Choroid plexus epithelial cell (primary cell): ENCODE measurements at places on chromosomes 13 and 19.

- DNase-seq = no peak
Measured at GRCh38 chr13:39052944-39053343, 14.7 kb downstream of the NHLRC3 start.

- DNase-seq = no peak
Measured at GRCh38 chr19:46356149-46357055, 9.5 kb downstream of the PPP5C start.

DNA sequence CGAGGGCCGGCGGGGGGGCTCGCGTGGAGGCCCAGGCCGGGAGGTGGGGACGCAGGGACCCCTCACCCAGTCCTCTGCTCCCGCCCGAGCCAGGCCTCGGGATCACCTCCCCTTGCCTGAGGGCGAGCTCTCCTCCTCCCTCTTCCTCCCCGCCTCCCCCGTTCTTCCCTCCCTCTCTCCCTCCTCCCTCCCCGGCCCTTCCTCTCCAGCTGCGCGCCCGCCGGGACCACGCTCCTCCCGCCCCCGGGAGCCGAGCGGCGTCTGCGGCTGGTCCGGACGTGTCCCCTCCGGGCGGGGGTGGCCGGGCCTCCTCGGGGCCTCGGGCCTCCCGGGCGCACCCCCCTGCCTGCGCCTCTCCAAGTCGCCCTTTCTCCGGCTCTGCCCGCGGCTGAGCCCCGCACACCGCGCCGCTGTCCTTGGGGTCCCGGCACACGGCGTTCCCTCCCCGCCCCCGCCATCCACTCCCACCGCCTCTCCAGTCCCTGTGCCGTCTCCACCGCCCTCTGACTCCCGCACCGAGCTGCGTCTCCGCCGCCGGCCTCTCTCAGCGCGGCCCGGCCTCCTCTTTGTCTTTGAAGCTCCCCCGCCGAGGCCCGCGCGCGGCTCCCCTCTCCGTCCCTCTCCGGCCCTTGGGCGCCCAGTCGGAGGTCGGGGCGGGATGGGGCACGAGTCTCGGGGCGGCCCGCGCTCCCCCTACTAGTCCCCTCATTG lies 5.7 kb downstream of the SOX1 start:
- DNase-seq = no peak

DNA sequence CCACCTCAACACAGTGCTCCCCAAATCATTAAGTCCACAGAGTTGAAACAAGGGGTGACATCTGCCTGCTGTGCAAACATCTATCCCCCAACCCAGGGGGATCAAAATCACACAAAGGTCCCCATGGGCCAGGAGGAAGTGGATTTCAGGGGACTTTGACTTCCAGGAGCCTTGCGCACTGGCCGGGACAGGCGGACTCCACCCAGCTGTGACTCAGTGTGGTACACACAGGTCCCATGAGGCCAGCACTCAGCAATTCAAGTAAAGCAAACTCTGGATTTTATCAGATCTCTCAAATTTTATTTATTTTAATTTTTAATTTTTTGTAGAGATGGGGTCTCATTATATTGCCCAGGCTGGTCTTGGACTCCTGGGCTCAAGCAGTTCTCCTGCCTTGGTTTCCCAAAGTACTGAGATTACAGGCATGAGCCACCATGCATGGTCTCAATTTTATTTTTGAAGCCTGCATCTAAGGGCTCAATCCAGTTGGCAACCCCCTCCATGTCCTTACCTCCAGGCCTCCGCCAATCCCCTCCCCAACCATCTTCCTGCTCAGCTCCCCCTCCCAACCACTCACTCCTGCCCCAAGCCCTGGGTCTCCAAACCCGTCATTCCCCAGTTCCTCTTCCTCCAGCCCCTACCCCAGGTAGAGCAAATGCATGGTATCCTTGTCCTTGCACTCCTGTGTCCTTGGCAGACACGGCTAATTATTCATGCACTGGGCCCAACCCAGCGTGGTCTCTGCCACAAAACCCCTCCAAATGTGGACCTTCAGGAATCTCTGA lies 18.2 kb downstream of the ARHGAP33 start:
- DNase-seq = peak; percentile 18

DNA sequence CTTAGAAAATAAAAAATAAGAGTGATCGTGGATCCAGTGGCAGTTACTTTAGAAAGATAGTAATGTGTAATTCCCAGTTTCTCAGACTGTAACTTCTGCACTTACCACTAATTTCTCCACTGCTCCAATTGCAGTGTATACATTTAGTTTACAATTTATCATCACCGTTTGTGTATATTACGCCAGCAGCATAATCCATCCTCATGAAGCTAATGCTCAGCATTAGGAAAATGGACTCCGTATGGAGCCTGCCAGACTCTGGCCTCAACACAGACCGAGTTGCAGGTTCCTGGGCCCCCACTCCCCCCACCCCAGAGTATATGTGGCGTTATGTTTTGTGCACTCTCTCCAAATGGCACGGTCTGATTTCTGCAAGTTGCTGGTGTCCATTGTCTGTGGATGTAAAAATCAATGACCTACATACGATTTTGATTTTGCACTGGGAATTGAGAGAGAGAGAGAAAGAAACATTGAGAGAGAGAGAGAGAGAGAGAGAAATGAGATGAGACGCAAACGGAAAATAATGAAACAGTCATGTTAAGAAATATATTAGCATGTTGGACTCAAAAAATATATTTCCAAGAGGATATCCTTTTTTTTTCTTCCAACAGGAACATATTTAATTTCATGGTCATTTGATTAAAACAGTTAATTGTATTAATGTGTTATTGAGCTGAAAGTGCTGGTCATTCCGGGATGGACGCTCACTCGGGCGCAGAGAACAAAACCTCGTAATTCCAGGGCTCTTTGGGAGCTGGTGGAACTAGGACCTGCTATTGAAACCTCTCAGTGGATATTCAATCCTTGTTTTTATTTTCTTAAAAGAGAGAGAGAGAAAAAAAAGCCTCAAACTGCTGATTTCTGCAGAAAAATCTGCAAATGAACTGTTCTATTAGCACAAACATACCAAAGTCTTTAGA lies 278.8 kb downstream of the TSHZ3 start:
- no peak for DNase-seq
